Activated naive CD4-positive, alpha-beta T cell treated with anti-CD3 and anti-CD28 coated beads, Interleukin-2, amount 10 ng/mL, durations not matched to agents 7 days and 5 days (primary cell): ENCODE measurements at places on chromosomes 2 and 18.

DNA sequence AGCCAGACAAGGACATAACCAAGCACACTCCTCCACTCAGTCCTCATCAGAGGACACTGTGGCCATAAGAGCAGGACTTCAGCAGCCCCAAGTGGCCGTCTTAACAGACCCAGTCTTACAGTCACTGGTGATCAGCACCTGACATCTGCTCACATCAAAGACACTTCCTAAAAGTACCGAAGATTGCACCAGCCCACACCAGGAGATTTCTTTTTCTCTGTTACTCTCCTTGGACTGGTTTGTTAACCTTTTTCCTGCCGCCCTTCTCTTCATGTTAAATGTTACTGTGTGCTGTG, 44.1 kb downstream of the MRPS5 start:
- DNase-seq, result no peak

GRCh38 chr2:84939426-84940087, 31.4 kb upstream of the KCMF1 start:
- DNase-seq, result peak; percentile 90

- DNase-seq, result no peak
Observed at GRCh38 chr2:108536133-108536780, 2.0 kb downstream of the LIMS1 start.

- DNase-seq, result no peak
Observed at GRCh38 chr2:8256905-8257304, 425.0 kb upstream of the ID2 start.

DNA sequence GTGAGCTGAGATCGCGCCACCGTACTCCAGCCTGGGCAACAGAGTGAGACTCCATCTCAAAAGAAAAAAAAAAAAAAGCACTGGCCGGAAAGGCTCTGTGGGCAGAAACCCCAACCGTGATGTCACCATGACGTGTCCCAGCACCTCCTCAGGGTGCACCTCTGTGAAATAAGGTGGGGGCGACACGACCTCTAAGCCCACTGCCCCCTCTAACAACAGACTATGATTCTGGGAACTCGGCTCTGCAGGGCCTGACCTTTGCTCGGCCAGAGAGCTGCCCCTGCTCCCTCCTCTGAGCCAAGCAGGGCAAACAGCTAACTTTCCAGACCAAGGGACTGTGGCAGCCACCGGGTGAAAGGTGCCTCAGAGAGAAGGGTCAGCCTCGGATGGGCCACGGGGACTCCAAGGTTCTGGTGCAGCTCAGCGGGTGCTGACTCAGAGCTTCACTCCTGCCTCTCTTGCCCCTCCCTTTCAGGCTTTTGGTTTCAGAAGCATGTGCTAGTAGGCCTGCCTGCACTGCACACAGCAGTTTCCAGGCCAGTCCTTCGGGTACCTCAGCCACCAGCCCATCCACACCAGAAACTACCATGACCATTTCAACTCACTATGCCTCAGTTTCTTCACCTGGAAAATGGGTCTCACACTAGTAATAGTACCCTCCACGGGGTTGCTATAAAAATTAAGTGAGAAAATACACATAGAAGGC, 8.0 kb downstream of the TMBIM1 start:
- DNase-seq, result peak; percentile 67

GRCh38 chr2:237833546-237833945, 25.9 kb upstream of the RAMP1 start:
- DNase-seq, result no peak

DNA sequence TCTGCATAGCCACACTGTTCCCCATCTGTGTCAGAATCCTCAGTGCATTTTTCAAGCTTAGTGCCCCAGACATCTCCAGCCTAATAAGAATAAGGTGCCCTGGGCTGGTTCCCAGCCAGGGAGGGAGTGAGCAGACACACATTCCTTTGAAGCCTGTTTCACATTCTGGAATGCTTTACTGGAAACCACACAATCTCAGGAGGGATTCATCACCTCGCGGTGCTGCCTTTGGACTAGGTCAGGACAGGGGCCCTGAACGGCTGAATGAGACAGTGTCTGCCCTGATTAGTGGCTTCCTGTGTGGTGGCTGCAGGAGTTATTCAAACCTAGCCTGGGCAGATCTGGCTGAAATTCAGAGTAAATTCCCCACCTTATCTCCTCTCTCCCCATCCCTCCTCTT, 108.0 kb upstream of the LDAH start:
- no peak for DNase-seq

DNA sequence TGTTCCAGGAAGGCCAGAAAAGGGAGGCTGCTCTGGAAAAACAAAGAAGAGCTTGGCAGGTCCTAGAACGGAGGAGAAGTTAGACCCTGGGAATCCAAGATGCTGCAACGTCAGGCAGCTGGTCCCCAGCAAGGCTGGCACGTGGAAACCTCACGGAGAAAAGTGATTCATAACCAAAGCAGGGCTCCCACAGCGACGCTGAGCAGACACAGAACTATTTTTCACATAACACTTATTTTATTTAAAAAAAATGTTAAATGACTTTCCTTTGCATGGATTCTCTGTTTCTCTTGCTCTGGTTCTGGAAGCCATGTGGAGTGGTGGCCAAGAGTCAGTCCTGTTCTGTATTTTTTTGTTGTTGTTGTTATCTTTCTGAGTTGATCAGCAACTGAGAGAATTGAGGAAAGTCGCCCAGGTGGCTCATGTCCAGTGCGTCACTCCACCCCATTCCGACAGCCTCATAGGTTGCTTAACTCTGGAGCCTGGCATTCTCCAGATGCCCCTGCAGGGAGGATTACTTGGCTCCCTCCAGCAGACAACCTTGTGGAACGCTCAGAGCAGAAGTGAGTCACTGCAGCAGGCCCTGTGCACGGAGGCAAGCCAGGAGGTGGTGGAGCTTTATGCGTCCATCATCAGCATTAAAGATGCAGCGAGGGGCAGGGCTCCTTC, 229.9 kb upstream of the HDAC4 start:
- DNase-seq, result no peak

DNA sequence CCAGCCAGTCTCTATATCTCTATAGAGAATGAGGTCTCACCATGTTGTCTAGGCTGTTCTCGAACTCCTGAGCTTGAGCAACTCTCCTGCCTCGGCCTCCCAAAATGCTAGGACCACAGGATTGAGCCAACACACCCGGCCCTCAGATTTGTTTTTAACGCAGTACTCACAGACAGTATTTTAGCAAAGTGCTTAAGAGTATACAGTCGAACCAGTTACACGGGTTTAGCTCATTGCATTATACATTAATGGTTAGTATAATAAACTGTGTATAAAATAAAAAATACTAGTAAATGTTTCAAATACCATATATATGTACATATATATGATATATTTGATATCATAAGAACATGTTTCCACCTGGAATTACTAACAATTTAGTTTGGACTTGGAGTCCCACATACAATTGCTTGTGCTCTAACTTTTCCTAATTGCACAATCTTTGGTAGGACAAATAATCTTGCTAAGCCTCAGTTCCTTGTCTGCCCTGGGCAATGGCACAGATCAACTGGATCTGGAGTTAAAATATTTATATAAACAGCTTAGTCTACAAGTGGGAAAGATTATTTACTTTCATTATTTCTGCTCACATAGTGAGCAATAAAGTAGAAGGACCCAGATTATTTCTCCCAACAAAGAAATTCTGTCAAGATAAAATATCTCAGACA, 508.9 kb upstream of the LRATD1 start:
- no peak for DNase-seq

DNA sequence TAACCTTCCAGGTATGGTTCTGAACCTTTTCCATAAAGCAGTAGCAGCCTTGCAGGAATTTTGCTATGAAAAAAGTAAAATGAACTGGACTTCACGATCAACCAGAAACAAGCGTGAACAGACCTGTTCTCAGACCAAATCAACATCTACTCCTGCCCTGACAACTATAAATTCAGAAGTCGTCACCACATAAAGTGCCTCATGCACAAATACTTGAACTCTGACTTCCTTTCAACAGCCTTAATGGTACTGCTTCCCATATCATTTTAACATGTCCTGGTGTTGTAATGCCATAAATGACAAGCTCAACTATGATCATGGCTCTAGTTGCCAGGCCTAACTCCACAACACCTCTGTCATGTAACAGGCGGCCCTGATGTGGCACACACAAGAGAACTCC, 262.4 kb downstream of the MTX2 start:
- DNase-seq, result no peak

GRCh38 chr2:67445652-67446268, 48.6 kb downstream of the ETAA1 start:
- no peak for DNase-seq

DNA sequence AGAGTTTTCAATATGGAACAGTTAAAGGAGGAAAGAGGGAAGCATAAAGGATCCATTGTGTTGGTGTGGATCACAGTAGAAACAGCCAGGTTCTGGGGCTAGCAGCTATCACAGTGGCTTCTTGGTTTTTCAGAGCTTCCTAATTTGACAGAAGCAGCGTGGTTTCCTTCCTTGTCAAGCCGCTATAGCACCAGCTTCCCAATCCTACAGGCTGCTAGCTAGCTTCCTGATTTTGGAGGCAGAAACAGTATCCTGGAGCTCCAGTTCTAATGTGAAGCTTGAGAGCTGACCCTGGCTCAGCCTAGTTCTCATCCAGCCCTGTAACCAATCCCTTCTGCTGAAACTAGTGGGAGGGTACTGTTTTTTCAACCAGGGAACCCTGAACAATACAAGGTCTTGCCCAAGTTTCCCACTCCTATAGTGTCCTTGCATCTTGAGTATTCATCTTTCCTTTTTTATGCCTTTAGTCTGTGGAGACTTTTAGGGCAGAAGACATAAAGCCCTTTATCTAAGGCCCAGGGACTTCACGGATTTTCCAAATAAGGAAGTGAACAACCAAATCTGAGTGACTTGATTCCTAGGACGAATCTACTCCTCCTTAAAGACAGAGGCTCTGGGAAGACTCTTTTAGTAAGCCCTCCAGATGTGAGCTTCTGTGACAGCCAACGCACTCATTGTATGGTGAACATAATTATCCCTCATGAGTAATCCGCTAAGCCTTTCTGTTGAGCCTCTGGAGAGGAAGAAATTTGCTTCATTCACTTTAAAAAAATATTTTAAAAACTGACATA, 33.8 kb downstream of the CCDC93 start:
- no peak for DNase-seq

GRCh38 chr18:5534845-5535244, 9.0 kb downstream of the EPB41L3 start:
- no peak for DNase-seq

DNA sequence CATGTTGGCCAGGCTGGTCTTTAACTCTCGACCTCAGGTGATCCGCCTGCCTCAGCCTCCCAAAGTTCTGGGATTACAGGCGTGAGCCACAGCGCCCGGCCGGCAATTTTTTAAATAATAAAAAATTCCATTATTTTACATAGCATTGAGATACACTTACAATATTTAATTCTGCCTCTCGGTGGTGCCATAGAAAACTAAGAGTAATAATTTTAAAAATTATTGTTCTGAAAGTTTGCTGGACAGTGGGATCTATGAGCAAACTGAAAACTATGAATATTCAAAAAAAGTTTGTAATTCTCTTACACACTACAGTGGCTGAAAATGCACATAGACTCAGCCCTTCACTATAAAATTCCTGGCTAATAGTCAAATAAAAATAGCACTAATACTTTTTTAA, 90.9 kb upstream of the STON1 start:
- DNase-seq, result no peak

- DNase-seq, result no peak
Observed at GRCh38 chr2:149894760-149895159, 307.2 kb upstream of the MMADHC start.

DNA sequence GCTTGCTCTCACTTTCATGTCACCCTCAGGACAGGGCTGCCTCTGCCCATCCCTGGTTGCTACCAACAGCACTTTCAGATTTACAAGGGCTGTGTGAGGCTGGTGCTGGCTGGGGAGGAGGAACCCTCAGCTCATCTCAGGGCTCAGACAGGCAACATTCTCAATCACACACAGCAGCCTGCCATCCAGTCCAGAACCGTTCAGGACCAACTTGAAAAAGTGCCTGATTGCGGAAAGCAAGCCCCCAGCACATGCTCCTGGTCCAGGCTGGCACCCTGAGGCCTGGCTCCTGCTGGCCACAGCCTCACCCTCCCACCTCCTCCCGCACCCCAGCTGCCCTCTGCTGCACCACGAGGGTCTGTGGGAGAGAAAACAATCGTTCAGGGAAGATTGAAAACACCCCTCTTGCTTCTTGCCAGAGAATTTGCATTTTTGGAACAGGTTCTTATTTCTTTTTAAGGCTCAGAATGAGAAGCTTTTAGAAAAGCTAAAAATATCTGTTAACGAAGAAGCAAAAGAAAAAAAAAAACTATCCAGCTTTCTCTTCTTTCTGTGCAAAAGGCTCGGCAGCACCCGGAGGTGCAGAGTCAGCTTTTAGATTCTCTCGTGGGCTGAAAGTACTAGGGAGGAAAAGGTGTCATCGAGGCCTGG, 403.8 kb upstream of the ID2 start:
- DNase-seq, result no peak

- DNase-seq, result no peak
Observed at GRCh38 chr2:123512547-123512946, 512.5 kb upstream of the CNTNAP5 start.
